ENCODE measurements at places on chromosomes 2 and 18.

DNA sequence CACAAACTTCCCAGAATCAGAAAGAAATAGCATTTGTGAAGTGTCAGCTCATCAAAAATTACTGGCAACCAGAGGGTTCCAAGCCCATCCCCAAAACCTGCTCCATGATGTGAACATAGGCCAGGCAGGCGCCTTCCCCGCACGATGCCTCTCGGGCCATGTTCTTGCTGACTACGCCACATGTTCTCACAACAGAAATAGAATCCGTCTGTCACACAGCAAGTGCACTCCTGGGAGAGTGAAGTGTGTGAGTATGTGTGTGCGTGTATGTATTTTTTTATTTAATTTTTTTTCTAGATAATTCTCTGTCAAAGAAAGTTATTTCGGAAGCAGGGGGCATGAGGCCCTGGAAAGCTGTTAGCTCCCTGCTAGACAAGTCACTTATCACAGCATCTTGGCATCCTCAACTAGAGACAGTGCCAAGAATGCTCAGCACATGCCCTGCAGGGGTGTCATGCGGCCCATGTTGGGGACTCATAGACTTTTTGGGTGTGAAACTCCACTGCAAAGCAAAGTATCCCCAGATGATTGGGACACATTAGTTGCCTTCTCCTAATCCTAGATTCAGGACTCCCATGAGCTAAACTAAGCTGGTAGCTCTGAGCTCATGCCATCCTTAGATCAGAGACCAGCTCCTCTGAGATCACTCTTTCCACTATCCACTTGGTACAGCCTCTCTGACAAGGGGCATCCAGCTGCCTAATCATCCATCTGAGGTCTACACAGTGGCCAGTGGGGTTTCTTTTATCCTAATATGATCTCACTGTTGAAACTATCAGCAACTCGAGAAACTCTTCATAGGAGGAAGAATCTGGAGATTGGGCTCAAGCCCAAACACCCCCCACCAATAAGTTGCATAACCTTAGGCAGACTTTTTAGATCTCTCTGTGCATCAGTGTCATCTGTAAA, 53.2 kb upstream of the CYRIA start:
- no peak for DNase-seq

DNA sequence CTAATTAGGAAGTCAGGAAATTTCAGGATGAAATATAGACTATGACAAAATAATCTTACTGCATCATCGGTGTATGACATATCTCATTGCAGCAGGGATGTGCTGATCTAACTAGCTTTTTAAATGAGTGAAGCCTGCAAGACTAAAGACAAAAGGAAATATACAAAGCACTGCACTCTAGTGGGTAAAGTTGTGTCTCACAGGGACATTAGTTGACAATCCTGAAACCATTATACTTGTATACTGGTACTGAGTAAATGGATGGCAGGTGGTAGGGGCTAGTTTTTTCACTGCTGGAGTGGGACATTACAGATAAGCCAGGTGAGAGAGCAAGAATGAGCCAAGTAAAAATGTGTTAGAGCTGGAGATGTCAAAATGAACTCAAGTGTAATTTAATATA, 317.5 kb upstream of the RAB6C start:
- no peak for DNase-seq

- no peak for DNase-seq
Observed at GRCh38 chr2:231660860-231661259, 47.5 kb upstream of the PTMA start.

DNA sequence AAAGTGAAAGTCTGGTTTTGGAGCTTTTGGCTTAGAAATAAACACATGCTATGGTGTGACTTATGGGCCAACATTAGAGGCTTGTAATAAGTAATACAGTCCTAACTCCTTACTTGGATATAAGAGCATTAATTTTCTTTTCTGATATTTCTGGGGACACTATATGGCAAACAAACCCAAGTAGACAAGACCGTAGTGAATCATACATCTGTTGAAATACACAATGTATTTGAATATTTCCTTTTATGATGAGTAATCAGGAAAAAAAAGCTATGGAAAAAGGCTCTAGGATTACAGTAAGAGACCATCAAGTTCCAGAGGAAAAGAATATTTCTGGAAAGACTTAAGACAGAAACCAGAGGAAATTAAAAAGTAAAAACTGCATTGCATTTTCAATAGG, 146.0 kb upstream of the CYP26B1 start:
- peak; percentile 17 for DNase-seq

DNA sequence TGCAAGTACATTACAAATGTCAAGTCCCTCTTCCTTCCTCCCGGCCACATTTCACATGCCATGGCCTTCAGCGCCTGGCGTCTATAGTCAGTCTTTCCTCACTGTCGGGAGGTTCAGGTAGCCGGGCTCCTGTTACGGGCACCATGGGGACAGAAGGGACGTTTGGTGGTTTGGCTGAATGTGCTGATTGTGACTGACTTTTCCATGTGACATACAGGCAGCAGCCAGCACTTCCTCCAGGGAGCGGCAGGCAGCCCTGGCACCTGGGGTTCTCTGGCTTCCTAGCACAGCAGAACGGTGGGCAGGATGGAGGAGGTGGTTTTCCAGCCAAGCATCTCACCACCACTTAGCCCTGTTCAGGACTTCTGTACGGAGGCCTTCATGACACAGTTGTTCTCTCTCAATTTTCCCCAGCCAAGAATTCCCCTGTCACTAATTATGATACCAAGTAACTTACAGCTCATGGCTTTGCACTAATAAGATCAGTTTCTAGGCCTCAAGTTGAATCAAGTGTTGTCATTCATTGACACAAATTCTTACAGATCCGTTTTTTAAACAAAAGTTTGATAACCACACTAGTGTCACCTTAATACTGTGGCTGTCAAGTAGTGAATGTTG, 83.9 kb upstream of the REV1 start:
- DNase-seq, result no peak

DNA sequence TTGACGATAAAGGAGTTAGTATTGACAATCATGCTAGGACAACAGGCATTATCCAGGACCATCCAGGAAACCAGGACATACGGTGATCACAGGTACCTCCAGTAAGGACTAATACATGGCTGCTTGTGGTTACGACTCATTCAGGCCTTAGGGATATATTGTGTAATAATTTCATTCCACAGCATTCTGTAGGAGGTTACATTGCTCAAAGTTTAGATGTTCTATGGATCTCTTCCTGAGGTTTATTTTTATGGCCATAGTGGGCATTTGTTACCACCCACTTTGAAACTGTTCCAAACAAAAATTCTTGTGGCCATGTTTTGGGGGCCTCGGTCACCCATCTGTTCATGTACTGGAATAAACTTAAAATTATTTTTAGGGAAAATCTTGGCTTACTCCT, 431.6 kb downstream of the METTL4 start:
- DNase-seq, result no peak

DNA sequence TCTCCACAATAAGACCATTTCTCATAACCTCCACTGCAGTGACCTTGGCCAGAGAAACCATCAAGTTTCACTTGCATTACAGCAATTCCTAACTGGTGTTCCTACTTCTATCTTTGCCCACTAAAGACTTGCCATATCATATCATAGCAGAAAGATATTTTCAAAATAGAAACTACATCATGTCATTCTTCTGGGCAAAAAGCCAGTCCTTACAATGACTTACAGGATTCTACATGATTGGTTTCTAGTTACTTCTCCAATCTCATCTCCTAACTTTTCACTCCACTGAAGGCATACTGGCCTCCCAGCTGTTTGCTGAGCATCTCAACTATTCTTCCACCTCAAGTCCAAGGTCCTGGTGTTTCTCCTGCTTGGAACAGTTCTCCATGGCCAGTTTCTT, 151.4 kb downstream of the HNMT start:
- DNase-seq, result no peak

DNA sequence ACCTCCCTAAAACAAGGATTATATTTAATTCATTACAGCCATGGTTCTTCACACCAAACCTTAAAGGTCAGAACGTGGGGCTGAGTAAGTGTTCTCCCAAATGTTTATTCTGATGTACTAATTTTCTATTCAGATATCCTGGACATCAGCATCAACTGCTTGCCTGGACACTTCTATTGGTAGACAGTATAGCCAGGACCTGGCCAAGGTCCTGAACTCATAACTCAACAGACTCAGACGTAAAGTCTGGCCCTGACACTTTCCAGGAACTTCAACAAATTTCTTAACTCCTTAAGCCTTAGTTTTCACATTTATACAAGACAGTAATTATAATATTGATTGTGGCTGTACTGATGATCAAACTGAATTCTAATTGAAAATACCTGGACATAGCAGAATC, 89.1 kb downstream of the AKAIN1 start:
- DNase-seq, result no peak

DNA sequence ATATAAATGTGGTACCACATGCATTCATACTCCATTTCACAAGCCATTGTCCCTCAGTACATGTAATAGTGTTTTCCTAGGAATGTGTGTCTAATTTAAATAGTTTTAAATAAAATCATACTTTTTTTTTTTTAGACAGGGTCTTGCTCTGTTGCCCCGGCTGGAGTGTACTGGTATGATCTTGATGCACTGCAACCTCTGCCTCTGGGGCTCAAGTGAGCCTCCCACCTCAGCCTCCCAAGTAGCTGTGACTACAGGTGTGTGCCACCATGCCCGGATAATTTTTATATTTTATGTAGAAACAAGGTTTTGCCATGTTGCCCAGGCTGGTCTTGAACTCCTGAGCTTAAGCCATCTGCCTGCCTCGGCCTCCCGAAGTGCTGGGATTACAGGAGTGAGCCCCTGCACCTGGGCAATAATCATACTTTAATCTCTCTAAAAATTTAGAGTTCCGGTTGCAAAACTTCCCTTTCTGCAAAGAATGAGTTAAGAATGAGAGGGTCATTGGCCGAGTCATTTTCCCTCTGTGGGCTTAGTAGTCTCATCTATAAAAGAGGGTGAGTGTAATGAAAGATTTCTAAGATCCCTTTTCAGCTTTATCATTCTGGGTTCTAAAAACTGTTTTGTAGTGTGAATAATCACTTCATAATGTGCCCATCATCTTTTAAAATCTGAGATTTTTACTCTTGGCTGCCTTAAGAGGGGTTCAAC, 116.0 kb upstream of the PELI1 start:
- no peak for DNase-seq

GRCh38 chr2:16828828-16829160, 163.2 kb upstream of the CYRIA start:
- DNase-seq, result no peak

DNA sequence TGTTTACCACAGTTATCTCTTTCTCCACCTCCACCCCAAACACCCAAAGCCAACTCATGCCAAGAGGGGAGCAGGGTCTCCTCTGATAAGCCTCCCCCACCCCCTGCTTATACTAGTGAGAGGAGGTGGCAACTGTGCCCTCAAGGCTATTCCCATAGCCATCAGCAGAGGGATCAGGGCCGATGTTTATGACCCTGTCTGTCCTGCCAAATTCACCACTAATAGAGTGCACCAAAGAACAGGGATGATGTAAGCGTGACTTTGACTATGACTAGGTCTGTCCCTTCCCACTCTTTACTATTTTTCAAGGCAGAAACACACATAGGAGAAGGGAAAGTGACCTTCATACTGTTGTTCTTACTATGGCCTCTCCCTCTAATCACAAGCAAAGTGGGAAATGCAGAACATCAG, 74.6 kb downstream of the CLHC1 start:
- no peak for DNase-seq

GRCh38 chr2:63734510-63734909, 107.2 kb upstream of the UGP2 start:
- DNase-seq, result no peak

GRCh38 chr2:70887208-70887549, 48.5 kb upstream of the ATP6V1B1 start:
- DNase-seq, result no peak

- DNase-seq, result no peak
Observed at GRCh38 chr18:8741117-8741516, 35.8 kb downstream of the MTCL1 start.

DNA sequence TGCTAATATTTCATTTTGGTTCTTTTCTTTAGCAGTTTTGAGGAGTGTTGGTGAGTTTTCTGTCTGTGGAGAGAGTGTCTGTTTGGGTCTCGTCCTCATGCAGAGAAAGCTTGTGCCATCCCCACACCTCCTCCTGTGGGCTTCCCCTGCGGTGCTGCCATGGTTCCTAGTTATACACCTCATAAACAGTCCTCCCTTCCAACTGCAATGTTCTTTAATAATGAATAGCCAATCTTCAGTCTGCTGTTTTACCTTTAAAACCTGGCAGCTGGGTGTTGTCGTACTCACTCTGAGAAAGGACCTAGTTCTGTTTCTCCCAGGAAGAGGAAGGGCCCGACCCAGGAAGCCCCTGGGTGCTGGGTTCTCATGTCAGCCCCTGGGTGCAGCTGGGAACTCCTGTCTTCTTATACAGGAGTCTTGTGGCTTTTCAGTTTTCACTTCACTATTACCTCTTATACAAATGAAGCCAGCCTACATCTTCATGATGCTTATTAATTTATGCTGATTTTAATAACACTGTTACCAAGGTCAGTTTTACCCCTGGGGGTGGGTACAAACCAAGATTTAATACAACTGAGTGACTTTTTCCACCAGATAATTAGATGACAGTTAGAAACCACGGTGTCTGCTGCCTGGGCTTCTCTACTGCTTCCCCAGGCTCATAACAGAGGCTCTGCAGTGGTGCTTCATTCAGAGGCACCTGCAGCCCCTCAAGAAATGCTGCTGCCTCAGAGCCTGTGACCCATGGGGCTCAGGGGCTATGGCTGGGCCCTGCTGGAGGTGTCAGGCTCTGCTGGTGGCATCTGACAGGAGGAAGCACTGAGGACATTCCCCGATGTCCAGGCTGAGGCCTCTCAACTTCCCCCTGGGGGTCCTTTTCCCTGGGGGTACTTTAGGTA, 59.1 kb downstream of the COA5 start:
- no peak for DNase-seq

GRCh38 chr2:171566057-171566456, 43.8 kb downstream of the CYBRD1 start:
- no peak for DNase-seq

GRCh38 chr2:37417321-37417720, 72.9 kb downstream of the QPCT start:
- DNase-seq, result no peak

DNA sequence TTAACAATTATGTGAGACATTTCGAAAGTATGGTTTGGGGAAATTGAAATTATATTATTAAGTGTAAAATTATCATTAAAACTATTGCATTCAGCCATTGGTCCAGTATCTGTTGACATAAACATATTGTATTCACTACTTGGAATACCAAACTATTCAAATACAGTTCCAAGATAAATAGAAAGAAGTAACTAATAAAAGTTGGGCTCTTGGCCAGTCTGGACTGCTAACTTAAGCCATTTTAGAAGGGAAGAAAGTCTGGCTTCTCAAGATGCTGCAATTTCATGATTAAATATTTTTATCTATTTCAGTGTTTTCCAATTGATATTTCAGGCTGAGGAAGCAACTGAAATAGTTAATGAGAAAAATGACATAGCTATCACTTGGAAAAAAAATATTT, 109.8 kb upstream of the CHRNA1 start:
- no peak for DNase-seq

All from pulmonary artery endothelial cell (primary cell).